ENCODE measurements at places on chromosomes 11 and 22.

DNA sequence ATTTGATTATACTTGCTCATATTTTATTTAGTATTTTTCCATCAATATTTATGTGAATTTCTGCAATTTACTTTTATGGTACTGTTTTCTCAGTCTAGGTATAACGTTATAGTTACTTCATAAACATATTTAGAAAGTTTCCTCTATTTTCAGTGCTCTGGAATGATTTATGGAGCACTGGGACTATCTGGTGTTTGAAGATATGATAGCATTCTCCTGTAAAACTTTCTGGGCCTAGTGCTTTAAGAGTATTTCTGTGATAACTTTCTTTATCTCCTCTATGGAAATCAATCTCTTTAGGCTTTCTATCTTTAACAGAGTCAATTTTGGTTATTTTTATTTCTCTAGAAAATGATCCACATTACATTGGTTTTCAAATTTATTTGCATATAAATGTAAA is 85.1 kb downstream of the SOX6 start:
- no peak for DNase-seq

GRCh38 chr22:36204001-36204631 is 2.5 kb upstream of the APOL4 start:
- DNase-seq = no peak

GRCh38 chr22:26894766-26895485 is 237.5 kb downstream of the MIAT start:
- no peak for DNase-seq

DNA sequence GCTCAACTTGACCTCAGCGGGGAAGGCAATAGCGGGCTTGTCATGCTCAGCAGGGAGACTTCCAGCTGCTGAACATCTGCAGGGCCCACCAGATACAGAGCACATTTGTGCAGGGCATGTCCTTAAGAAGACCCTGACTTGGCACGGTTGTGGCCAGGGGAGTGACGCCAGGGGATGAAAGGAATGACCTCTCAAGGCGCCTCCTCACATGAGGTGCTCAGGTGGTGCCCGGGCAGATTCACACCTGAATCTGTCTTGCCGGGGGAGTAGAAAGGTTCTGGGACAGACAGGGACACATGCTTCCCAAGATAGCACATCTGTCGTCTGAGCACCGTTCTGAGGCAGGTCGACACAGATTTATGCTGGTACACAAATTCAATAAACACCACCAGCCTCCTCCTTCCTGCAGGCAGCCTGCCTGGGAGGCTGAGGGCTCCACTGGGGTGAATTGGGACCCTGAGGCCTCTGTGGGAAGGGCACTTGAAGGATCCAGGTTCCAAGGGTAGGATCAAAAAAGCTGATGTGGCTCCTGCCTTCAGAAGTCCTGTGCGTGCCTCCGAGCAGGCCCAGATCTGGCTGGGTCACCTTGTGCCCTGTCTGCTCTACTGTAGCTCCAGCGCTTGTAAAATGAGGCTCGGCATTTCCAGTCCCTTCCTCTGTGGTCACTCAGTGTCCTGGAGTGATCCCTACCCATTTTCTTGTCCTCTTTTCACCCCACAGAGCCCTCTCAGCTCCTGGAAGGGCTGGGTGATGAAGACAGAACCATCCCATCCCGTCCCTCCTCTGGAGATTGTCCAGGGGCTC is 49.6 kb upstream of the NECTIN1 start:
- DNase-seq = no peak

DNA sequence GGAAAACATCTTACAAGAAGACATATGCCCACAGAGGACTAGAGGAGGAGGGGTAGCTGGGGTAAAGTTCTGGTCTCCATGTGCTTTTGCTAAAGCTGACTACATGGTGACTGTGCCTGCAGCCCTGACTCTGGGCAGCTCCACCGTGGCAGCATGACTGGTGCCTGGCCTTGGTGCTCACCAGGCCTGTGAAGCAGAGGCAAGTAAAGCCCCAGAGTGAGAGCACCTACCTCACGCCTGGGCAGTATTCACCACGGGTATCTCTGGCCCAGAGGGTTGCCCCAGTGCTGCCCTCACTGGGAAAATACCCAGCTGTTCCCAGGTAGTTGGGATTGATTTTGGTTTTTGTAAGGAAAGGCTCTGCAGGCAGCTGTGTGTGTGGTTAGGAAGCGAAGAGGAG is 78.3 kb downstream of the CTTN start:
- DNase-seq = no peak
